ENCODE measurements at places on chromosomes 11 and 22.
A peak's percentile ranks its signal among the peaks of the same experiment; 100 is the strongest.

GRCh38 chr11:62430425-62430824 lies 11.6 kb downstream of the SCGB1A1 start:
- DNase-seq = no peak

- no peak for DNase-seq
Measured at GRCh38 chr11:122103321-122103720, 12.7 kb downstream of the BLID start.

DNA sequence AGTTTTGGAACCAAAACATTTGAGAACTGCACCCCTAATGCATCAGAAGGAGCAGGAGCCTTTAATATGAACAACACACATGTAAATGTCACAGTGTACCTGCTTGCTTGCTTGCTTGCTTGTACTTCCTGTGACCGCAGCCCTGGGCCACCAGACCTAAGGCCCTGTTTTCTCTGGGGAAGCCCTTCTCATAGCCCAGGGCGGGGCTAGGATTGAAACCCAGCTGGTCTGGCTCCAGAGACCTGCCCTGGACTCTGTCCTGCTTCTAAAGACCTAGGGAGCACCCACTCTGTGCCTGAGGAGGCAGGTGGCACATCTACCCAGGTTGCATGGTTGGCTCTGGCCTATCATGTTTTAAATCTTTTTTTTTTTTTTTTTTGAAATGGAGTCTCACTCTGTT lies 7.6 kb upstream of the MCM5 start:
- DNase-seq = no peak

DNA sequence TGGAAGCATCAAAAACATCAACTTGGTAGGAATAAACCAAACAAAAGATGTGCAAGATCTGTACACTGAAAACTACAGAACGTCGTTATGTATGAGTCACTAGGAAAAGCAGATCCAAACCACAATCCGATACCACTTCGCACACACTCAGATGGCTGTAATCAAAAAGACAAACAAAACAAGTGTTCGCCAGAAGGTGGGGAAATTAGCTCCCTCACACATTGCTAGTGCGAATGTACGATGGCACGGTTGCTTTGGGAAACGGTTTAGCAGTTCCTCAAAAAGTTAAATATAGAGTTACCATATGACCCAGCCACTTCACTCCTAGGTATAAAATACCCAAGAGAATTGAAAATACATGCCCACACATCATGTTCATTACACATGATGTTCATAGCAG lies 14.8 kb upstream of the CARD10 start:
- no peak for DNase-seq

- DNase-seq = no peak
Measured at GRCh38 chr11:58830673-58831301, 13.7 kb downstream of the GLYATL2 start.

DNA sequence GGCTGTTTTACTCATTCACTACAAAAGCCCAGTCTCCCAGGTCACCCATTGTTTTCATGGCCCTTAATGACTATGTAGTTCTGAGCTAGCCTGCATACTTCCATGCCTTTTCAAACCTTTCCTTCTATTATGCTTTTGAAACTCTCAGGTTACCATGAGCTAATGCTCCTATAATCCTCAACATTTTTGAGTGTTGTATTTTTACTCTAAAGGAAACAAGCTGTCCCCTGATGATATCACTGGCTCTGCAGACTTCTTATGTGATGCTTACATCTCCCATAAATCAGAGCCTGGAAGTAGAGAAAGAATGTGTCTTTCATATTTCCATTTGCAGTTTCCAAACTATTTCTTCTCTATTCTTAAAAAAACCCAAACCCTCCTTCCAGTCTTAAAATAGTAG lies 159.0 kb upstream of the RAG2 start:
- DNase-seq = no peak

GRCh38 chr11:95736355-95736754 lies 53.2 kb downstream of the FAM76B start:
- no peak for DNase-seq

DNA sequence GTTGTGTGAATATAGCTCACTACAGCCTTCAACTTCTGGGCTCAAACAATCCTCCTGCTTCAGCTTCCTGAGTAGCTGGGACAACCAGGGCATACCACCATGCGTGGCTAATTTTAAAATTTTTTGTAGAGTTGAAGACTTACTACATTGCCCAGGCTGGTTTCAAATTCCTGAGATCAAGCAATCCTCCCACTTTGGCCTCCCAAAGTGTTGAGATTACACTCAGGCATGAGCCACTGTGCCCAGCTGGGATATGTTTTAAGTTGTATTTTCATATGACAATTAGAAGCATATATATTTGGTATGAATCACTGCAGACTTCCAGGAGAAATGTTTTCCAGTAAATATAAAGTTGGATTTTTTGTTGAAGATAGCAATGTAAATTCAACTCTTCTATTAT lies 15.4 kb downstream of the DDX10 start:
- DNase-seq = no peak

GRCh38 chr22:40004836-40005235 lies 10.1 kb downstream of the FAM83F start:
- no peak for DNase-seq

- no peak for DNase-seq
Measured at GRCh38 chr11:8314916-8315315, 51.2 kb upstream of the LMO1 start.

DNA sequence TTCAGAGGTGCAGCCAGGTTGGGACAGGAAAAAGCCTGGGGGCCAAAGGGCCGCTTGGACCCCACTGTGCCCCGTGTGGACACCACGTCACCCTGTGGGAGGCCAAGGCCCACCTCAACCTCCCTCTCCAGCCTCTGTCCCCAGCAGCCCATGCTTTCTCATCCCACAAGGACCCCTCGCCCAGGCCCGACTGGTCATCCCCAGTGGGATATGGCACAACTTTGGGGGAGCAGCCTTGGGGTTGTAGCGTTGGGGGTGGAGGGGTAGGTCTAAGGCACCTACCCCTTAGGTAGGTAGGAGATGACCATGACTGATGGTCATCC lies 44.0 kb downstream of the IGF2 start:
- no peak for DNase-seq

- no peak for DNase-seq
Measured at GRCh38 chr11:73671701-73672100, 25.3 kb downstream of the PLEKHB1 start.

- no peak for DNase-seq
Measured at GRCh38 chr22:29224121-29224858, 18.6 kb downstream of the EMID1 start.

DNA sequence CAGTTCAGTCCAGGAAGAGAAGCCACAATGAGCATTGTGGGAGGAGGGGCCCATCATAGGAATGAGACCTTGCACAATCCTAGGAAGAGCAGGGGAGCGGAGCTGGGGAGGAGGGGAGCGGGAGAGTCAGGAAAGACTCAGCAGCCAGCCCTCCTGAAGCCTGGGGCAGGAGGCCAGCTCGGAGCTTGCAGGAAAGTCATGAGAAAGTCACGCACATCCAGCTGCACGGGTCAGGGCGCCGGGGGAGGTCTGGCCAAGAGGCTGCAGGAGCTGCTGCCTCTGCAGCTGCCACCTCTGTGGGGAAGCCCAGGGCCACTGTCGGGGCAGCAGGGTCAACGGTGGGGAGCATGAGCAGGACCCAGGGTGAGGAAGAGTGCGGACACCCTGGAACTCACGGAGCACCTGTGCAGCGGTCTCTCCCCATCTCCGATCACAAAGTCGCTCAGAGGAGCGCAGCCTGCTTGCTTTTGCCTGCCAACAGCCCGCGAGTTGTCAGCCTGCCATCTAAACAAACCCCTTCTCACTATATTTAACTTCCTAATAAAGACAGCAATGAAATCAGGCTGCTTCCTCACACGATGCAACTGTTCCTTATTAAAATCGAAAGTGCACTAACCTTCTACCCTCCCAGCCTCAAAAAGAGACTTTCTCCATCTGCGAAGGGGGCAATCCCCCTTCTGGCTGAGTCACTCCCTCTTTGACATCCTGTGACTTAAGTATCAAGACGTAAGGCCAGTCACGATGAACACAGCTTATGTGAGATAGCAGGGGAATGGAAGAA lies 52.9 kb upstream of the RTL6 start:
- no peak for DNase-seq

- no peak for DNase-seq
Measured at GRCh38 chr22:47199979-47200272, 437.5 kb downstream of the TBC1D22A start.

- no peak for DNase-seq
Measured at GRCh38 chr11:110939471-110939870, 227.2 kb upstream of the ARHGAP20 start.

- DNase-seq = peak; percentile 13
Measured at GRCh38 chr11:11265994-11266606, 87.0 kb downstream of the CSNK2A3 start.

GRCh38 chr11:71358122-71358728 lies 90.0 kb downstream of the DHCR7 start:
- no peak for DNase-seq

- no peak for DNase-seq
Measured at GRCh38 chr22:17366830-17367229, 2.4 kb upstream of the CECR2 start.

DNA sequence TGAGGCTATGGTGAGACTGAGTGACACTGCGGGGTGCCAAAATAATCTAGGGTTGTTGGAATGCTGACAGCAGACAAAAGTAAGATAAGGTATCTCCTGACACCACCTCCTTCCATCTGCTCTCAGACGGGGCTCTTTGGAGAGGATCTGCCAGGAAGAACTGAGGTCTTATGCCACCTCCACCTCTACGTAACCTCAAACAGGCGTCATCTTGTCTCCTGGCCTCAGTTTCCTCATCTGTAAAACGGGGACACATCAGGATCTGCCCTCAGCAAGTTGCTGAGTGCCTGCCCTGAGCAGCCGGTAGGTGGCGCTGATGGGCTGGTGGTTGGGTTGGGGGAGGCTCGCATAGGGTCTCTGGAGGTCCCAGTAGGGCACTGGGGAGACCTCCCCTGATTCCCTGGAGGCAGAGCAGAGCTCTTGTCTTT lies 1.7 kb upstream of the MYEOV start:
- DNase-seq = peak; percentile 46

DNA sequence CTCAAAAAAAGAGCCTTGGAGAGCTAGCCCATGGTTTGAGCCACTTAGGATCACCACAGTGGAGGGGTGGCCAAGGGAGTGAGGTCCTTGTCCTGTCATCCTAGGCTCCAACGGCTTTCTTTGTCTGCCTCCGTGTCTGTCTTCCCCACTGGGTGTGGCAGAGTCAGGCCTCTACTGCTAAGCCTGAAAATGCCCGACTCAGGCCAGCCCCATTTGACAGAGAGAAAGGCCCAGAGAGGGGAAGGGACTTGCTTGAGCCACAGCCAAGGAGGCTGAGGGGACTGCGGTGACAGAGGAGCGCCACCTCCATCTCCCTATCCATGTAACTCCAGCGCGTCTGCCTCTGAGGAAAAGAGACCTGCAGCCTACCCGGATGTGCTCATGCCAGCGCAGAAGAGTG lies 27.8 kb upstream of the CD82 start:
- DNase-seq = no peak

- no peak for DNase-seq
Measured at GRCh38 chr22:33129621-33130020, 71.4 kb upstream of the SYN3 start.

GRCh38 chr22:29310065-29310862 lies 3.8 kb downstream of the GAS2L1 start:
- no peak for DNase-seq

DNA sequence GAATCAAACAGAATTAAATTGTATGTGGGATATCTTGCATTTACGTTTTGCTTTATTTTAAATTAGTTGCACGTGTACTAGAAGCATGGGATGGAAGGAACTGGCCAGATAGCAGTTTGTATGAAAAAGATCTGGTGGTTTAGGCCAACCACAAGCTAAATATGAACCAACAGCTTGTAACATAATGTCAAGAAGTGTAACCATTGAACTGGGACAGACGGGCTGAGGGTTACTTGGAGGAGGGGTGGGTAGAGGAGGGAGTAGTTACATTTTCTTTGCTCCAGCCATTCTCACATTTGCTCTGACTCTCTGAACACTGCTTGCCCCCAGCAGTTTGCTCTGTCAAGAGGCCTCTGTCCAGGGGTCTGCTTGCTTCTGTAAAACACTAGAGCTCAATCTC lies 31.7 kb upstream of the CXCR5 start:
- DNase-seq = no peak

- DNase-seq = no peak
Measured at GRCh38 chr11:111115890-111116289, 129.6 kb upstream of the POU2AF2 start.

- peak; percentile 31 for DNase-seq
Measured at GRCh38 chr22:46373921-46374662, 38.6 kb downstream of the TRMU start.

DNA sequence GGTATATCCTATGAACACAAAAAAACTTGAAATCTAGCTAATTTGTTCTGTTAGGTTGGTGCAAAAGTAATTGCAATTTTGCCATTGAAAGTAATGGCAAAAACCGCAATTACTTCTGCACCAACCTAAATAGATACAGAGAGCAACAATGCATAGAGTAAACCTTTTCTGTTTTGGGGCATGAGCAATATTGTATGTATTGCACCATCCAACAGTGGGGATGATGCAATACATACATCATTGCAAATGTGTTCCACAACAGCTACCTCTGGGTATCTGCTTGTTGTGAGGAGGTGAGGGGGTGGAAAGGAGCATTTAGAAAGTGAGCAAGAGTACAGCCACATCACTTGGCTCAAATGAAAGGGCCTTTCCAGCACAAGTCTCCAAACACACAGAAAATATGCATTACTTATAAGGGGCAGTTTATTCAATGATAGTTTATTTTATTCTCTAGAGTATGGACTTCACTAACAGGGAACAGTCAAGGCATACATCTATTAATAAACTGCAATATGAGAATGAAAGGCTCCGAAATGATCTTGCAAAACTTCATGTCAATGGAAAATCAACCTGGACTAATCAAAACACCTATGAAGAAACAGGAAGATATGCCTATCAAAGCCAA lies 77.3 kb downstream of the DEUP1 start:
- no peak for DNase-seq

DNA sequence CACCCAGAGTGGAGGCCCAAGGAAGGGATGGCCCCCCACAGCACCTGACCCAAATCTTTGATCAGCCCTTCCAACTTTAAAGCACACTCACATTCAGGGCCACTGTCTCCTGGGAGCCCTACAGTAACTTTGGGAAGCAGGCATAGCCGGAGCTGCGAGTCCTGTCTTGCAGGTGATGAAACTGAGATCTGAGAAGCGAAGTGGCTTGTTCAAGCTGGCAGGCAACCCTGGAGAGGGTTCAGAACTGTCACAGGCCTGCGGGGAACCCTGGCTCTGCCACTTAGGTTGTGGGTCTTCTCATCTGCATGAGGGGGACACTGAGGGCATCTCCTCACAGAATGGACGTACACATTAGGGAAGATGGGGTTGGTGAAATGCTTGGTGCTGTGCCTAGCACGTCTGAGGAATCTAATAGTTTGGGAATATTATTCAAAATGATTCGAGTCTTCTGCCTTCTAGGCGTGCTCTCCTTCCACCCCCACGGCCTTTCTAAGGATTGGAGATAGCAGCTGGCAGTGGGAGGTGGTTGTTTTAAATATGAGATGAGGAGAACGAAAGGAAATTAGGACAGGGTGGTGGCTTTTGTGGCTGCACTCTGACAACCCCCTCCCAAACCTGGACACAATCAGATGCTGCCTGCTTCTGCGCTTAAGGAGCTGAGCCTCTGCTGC lies 18.8 kb upstream of the SUN2 start:
- DNase-seq = no peak
